ENCODE measurements at places on chromosomes 2 and 18. TPM values are rescaled to one million over a fixed set of nuclear protein-coding genes. Genes with fewer than 3 reads are reported as not detected.

The SLC9A2 gene
- total RNA-seq: not detected

The PAIP2B gene
- total RNA-seq: 18.1 TPM

The FBXO48 gene
- total RNA-seq: 0.67 TPM

The GCG gene
- total RNA-seq: not detected

The MBD1 gene
- total RNA-seq: 77.1 TPM

The SKOR2 gene
- total RNA-seq: not detected

The CCDC102B gene
- total RNA-seq: 2.5 TPM

The FARSB gene
- 11.3 TPM for total RNA-seq
